Activated naive CD4-positive, alpha-beta T cell (primary cell): ENCODE measurements at places on chromosomes 12 and 14.

DNA sequence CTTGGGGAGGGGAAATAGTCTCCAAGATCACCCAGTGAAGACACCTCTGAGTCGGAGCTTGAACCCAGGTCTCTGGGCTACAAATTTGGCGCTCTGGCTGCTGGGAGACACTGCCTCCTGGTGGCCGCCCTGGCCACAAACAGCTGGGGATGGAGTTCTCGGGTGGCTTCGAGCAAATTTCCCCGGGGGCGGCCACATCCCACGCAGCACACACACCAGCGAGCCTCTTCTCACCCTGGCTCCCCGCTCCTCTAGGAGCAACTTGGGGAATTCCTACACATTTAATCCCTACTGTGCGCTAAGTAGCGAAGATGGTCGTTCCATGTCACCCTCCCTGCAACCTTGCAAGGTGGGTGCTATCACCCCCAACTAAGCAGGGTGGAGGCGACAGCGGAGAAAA lies 66.2 kb upstream of the BEGAIN start:
- no peak for DNase-seq

DNA sequence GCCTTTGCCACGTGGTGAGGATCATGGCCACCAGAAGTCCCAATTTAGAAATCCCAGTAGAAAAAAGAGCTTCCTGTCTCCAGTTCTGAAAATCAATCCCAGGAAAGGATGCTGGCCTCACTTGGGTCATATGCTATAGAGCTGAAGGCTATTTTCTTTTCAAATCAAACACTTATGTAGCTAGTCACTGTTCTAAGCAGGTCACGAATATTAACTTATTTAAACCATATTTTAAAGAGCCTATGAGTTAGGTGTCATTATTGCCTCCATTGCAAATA lies 97.5 kb downstream of the VCPKMT start:
- DNase-seq: no peak

- DNase-seq: no peak
These were observed 4.6 kb upstream of the SYCP3 start for GRCh38 chr12:101743724-101744472.

GRCh38 chr14:51652168-51653078 lies 713 bp downstream of the FRMD6 start:
- peak; percentile 27 for DNase-seq

DNA sequence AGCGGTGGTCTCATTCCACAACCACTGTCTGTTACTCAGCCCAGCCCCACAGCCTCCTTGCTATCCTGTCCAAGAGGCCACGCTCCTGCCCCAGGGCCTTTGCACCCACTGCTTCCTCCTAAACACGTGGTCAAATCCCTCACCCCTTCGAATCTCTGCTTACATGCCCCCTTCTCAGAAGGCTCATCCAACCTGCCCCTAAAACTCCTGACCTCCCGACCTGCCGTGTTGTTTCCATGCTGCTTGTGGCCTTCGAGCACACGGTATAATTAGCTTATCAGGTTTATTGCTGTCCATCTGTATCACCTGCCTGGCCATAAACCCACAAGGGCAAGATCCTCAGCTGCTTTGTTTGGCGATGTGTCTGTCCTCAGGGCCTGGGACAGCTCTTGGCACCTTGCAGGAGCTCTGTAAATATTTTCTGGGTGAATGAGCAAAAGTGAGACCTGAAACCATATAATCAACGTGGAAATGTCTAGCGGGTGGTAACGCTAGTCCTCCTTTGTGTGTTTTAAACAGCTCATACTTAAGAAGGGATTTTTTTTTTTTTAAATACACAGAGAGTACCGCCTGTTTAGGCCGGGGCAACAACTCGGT lies 36.0 kb downstream of the SCARB1 start:
- DNase-seq: no peak

DNA sequence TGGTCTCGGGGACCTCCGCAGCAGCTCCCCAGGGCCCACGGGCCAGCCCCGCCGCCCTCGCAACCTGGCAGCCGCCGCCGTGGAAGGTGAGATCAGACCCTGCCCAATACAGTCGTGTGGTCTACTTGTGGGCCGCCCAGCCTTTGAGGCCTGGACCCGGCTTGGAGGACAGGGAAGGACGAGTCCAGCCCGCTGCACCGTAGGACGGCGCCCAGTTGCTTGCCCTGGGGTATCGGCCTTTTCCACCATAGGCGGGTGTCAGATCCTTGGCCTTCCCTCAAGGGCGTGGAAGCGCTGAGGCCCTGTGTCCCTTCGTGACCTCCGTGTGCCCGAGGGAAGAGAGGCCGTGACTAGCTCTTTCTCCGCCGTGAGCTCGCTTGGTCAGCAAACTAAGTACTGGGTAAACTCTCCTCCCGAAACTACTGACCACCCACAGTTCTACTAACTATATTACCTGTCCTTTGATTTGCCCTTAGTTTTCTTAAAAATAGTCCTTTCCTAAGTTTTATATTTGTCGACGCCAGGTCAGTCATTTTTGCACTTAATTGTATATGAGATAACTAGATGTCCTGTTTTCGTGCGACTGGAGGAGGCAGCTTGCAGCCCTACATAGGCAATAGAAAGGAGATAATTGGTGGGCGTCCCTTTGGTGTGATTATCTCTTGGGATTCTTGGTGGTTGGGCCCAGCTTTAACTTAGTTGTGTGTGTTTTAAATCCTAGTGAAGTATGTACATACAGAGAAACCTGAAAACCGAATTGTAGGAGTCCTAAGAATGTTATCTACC lies 757 bp downstream of the SLC25A3 start:
- DNase-seq: peak; percentile 27

DNA sequence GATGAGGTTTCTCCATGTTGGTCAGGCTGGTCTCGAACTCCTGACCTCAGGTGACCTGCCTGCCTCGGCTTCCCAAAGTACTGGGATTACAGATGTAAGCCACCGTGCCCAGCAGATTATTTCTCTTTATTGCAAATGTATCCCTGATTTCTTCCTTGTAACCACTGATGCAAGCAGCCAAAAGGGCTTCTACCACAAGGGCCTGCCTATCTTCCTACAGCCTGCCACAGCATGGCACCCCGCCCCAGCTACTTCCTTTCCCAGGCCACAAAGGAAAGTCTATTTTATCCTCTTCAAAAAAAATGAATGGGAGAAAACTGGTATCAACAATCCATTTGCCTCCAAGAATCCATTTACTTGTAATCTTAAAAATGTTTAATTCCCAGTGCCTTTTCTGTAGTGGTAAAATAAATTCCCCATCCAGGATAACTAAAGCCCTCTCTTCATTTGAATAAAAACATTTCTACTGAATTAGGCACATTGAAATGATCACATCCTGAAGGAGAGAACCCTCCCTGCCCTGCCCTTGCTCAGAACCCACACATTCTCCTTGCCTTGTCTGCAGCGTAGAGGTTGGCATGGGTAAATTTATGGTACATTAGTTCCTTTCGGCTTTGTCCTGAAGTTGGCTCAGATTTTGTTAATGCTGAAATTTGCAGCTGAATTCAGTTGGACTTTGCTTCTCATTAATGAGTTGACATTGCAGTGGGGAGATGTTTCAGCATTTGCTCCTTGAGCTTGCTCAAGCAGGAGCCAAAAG lies 19.2 kb downstream of the GPHB5 start:
- no peak for DNase-seq

- no peak for DNase-seq
These were observed 455.3 kb upstream of the ATP2B1 start for GRCh38 chr12:90163975-90164374.

DNA sequence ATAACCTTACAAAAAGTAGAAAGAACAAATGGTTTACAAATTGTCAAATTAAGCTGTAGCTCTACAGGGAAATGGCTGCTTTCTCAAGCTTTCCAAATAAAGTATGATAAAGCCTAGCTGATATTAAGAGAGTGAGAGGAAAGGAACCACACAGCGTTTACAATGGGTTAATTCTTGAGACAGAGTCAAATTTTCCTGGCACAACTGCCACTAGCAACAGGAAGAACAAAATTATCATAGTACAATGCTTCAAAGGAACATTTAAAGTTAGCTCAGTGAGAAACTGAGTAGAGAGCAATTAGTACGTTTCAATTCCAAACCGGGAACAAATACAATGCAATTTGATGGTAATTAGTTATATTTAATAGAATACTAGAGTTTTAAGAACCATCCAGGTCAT lies 116.0 kb downstream of the PPP1R12A start:
- DNase-seq: no peak

DNA sequence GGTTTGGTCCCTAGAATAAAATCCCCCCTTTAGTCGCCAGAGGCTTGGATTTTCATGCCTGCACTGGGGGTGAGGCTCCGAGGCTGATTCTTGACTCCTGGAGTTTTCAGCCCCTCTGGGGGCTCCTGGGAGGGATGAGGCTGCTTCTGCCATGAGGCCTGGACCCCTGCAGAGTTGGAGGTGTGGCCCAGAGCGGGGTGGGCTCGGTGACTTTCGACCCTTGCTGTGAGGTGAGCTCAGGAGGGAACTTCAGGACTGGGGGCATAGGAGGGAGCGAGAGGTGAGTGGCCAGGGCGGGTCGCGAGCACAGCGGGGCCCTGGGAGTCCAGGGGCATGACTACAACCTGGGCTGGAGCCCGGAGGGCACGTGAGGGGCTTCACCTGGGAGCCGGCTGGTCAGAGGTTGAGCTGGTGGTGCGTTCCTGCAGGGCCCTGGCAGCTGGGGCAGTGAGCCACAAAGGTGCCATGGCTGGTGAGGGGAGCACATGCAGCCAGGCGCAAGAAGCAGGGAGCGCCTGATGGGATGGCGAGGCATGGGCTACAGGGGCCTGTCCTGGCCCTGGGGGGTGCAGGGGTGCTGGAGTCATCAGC lies 168.2 kb downstream of the KIF26A start:
- no peak for DNase-seq

DNA sequence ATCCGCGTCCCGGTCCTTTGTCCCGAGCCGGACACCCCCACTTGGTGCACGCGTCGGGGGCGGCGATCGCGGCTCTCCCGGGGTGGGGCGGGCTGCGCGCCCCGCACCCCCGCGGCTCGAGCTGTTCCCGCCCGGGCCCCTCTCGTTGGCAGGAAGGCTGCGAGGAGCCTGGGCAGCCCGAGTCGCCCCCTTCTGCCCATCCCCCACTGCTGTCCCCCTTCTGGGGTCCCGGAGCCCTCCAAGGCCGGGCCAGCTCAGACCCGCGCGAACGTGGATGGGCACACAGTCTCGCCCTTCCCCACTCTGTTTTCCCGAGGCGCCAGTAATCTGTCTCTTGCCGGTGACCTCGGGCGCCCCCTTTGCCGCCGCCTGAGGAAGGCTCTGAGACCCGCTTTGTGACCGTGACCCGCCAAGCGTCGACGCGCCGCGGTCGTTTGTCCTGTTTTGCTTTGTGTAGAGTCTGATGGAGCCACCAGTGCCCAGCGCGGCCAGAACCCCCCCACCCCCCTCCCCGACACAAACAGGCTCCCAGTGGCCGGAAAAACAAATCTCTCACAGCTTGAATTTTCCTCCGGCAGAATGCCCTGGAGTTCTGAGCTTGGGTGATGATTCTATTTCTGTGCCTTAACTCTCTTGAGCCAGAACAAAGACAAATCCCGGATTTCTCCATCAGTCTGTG lies 610 bp downstream of the C14orf132 start:
- DNase-seq: no peak

DNA sequence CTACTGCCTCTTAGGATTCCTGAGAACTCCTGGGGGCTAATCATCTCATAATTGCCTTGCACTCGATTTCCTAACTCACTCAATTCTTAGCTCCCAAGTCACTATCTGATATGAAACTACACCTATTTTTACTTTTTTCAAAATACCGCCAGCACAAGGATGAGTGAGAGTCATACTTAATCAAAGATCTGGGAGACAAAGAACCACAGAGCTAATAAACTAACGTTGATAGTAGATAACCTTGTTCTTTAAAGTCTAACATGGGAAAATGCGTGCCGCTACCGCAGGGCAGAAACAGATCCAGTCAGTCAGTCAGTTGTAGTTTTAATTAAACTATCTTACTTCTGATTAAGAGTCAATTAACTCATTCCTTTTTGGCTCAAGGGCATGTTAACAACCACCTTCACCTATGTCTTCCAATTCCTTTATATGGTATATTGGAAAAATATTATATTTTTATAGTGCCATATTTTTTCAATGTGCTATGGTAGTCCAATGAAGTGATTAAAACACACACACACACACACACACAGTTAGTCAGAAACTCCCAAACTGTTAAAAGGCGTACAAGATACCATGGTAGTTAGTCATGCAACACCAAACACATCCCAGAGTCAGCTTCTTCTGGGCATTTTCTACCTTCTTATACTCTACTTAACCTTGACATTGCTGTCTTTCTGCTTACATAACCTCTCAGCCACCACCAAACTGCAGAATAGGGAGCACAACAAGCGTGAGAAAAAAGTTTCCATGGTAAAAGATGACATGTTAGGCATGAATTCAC lies 114.0 kb downstream of the KLHL28 start:
- DNase-seq: no peak

DNA sequence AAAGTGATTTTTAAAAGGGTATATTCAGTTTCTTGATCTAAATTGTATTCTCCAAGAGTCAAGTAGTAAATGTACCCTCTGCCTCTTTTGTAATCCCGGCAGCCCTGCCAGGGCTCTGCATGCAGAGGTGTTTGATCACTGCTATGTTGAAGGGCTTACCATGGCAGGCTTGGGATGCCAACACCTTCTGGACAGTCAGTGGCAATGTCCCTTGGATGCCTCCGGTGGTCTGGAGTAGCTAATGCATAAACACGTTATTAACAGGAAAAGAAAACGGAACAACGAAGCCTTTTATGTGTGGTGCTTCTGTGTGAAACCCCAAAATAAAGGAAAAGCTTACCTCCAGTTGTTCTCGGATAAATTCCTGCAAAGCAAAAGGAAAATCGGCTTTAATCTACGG lies 19.9 kb downstream of the EIF2B2 start:
- DNase-seq: no peak

- DNase-seq: no peak
These were observed 69.7 kb upstream of the VRK1 start for GRCh38 chr14:96727491-96727890.

DNA sequence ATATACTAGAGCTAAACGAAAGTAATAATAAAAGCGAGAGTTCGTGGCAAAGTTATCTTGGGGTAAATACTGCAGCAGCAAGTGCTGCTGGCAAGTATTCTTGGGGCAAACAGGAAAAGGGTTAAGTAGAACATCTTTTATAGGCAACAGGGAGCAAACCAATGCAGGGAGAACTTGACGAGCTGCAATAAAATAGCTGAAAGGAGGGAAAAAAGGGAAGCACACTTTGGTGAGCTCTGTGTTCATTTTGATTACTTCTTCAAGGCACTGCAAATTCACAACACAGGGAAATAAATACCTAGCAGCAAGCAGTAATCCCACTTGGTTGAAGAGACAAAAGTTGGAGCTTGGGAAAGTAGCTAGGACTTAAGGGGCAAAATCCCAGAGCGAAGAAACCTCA lies 42.3 kb upstream of the TTC7B start:
- no peak for DNase-seq

GRCh38 chr14:75851574-75851866 lies 130.3 kb downstream of the TGFB3 start:
- no peak for DNase-seq

GRCh38 chr14:95151561-95151960 lies 5.8 kb downstream of the DICER1 start:
- no peak for DNase-seq

DNA sequence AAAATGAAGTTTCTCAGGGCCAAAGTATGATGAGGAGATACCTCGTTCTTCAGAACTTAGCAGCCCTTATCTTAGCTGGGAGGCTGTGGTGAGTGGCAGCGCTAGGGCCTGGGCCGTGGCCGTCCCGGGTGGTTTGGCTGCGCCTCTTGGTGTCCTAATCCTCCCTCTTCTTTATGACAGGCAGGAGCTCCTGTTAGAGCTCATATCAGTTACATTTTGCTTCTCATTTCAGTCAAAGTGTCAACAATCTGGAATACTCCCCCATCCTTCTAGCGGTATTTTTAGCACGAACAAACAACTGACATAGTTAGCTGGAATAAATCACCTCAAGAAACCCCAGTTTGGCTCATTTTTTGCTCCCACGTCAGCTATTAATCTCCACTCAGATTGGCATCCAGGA lies 188.8 kb downstream of the TTC7B start:
- no peak for DNase-seq
